HFF-Myc (cell line): ENCODE measurements at places on chromosomes 5 and 9.

GRCh38 chr9:14440062-14440461 is 126.1 kb upstream of the NFIB start:
- DNase-seq, result no peak

GRCh38 chr9:120894321-120895148 is 17.5 kb upstream of the PHF19 start:
- no peak for DNase-seq

DNA sequence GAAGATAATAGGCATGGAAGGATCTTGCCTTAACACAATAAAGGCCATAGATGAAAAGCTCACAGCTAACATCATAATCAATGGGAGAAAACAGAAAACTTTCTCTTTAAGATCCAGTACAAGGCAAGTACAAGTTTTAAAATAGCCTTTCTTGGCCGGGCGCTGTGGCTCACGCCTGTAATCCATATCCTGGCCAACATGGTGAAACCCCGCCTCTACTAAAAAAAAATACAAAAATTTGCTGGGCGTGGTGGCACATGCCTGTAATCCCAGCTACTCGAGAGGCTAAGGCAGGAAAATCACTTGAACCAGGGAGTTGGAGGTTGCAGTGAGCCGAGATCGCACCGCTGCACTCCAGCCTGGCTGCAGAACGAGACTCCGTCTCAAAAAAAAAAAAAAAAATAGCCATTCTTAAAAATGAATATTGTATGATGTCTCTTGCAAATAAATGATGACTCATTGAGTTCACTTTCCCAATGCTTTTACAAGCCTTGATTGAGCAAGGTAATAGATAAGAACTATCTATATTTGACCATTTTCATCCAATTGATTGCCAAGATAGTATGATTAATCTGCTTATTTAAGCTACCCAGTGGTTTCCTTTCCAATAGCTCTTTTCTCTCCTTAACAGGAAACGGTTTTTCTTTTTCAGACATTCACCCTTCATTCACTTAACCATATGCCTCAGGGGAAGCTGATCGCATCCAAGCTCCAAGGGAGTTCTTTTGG is 15.8 kb downstream of the CCDC152 start:
- DNase-seq, result no peak

DNA sequence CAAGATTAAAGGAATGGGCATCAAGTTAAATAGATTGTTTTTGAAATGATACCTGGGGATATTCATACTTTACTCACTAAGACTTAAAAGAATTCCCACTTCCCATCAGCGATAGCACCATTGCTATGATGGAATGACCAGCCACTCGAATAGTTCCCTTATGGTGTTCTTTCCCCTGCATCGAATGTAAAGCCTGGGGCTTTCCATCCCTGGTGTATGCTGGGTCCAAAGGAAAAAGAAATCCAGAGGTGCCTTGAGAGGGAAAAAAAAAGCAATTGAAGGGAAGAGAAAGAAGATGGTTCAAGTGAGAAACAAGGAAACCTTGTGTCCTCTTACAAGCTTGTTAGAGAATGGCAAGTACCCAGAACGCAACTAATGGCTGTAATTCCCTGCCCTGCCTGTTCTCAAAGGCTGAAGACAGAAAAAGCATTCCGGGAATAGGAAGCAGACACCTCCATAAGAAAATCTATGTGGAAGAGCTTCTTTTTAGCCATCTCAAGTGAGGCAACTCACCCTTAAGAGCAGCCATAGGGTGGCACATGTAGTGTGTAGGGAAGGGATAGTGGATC is 351.1 kb upstream of the DAB2 start:
- no peak for DNase-seq

GRCh38 chr9:8329561-8330283 is 530.1 kb upstream of the DMAC1 start:
- no peak for DNase-seq

- DNase-seq, result no peak
Observed at GRCh38 chr9:120175031-120175430, 404.9 kb downstream of the CDK5RAP2 start.

GRCh38 chr9:131722255-131722654 is 17.6 kb downstream of the RAPGEF1 start:
- DNase-seq, result no peak

- DNase-seq, result no peak
Observed at GRCh38 chr9:107665057-107665456, 175.5 kb upstream of the KLF4 start.

DNA sequence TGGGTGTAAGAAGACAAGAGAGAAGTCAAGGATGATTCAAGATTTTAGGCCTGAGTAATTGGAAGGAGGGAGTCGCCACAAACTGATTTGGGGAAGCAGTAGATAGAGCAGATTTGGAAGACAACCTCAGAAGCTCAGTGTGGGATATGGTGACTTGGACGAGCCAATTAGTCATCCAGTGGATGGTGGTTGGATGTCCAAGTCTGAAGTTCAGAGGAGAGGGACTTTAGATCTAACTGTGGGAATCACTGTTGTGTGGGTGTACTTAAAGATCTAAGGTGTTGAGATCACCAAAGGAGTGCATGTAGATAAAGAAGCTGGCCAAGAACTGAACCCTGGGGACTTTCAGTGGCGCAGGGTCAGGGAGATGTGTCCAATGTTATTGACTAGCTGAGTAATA is 2.2 kb downstream of the IDNK start:
- no peak for DNase-seq

DNA sequence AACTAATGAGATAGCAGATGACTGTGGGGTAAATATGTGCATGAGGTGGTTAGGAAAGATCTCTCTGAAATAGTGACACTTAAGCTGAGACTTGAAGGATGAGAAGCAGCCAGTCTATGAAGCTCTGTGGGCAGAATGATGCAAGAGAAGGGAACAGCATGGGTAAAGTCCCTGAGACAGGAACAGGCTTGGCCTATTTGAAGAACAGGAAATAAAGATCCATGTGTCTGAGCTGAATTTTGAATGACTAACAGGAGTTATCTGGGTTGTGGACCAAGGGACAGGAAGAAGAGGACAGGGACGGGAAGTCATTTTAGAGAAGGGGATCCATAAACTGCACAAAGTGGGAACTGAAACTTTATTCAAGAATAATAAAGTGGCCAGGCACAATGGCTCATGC is 25.6 kb upstream of the HMGCS1 start:
- no peak for DNase-seq

GRCh38 chr9:33029231-33029786 is 4.2 kb downstream of the DNAJA1 start:
- no peak for DNase-seq

- no peak for DNase-seq
Observed at GRCh38 chr9:10774051-10774450, 161.2 kb upstream of the PTPRD start.

DNA sequence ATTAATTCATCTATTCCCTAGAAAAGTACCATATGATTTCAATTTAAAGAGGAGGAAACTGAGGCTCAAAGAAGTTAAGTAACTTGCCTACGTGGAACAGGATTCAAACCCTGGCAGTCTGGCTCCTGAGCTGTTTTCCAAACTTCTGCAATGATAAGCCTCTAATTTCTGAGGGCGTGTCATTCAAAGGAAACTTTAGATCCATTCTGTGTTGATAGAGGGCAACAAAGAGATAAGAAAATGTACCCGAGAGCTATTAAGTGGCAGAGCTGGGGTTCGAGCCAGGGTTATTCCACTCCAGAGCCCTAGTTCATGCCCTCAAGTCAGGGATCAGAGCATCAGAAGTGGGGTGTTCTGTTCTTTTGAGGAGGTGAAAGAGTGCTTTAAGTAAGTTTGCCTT is 131.4 kb downstream of the ARL15 start:
- DNase-seq, result no peak

DNA sequence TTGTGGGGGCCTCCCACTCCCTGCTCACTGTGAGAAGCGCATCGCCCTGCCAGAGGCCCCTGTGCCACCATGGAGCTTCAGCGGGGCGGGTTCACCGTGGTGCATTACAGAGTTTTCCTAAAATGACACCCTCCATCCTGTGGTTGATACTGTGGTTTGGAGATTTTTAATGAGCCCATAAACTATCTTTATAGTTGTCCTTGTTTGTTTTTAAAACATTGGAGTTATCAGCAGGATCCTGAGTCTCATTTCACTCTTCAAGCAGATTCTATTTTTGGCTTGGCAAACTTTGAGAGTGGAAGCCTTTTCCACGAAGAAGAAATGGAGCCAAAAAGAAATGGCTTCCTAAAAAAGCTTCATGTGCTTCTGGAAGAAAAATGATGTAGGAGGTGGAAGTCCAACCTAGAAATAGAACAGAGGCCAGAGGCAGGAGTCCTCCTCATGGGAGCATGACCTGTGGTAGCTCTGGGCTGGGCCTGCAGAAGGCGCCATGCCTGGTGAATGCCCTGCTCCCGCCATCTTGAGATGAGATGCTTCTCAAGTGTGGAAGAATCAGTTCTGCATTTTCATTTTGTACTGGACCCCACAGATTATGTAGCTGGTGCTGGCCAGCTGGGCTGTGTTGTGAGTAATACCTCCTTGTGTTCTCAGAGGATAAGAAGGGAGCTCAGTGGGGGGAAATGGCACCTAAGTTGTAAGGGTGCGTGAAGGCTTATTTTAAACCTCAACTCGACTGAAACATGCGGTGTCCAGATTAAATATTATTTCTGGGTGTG is 79.0 kb upstream of the RAI14 start:
- no peak for DNase-seq

- no peak for DNase-seq
Observed at GRCh38 chr5:98750693-98751092, 22.8 kb upstream of the RGMB start.

DNA sequence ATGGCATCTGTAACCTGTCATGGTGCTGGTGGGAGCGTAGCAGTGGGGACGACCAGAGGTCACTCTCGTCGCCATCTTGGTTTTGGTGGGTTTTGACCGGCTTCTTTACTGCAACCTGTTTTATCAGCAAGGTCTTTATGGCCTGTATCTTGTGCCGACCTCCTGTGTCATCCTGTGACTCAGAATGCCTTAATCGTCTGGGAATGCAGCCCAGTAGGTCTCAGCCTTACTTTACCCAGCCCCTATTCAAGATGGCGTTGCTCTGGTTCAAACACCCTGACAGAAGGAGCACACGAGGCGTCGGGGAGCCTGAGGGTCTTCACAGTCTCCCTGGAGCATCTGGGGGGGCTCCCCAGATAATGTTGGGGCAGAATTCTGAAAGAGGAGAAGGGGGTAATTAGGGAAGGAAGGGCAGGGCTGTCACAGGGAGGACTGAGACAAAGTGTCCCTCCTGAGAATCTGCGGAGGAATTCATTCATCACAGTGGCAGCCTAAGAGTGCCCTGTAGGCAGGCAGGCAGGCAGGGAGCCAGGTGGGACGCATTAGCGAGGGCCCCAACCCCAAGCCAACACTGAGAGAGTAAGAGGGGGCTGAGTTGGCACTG is 21.3 kb upstream of the NCS1 start:
- no peak for DNase-seq

GRCh38 chr5:174642816-174643405 is 81.5 kb upstream of the MSX2 start:
- no peak for DNase-seq

GRCh38 chr9:68462105-68462775 is 78.4 kb downstream of the TMEM252 start:
- no peak for DNase-seq

DNA sequence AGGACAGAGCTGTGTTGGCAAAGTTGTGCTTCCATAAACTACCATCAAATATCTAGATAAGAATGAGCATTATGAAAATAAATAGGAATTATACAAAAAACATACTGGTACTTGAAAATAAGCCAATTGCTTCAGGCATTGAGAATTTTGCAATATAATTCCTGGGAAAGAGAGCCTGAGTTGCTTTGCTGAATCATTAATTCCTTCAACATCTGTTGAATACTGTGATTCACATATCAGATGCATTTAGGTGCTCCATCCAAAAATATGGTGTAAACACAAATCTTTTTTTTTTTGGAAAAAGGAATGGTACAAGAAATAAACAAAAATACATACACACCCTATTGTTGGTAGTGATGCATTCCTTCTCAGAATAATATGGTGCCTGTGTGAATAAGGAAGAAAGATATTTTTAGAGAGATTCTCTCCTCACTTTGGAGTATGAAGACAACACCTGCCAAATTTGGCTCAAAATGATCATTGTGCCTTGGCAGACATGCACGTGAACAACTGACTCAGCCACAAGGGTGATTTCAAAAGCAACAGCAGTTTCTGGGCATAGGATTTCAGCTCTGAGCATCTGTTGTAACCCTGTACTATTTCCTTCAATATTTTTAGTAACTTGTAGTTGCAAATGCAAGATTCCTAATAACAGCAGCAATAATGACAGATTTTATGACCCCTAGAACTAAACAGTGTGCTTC is 96.7 kb downstream of the CAVIN4 start:
- DNase-seq, result no peak

DNA sequence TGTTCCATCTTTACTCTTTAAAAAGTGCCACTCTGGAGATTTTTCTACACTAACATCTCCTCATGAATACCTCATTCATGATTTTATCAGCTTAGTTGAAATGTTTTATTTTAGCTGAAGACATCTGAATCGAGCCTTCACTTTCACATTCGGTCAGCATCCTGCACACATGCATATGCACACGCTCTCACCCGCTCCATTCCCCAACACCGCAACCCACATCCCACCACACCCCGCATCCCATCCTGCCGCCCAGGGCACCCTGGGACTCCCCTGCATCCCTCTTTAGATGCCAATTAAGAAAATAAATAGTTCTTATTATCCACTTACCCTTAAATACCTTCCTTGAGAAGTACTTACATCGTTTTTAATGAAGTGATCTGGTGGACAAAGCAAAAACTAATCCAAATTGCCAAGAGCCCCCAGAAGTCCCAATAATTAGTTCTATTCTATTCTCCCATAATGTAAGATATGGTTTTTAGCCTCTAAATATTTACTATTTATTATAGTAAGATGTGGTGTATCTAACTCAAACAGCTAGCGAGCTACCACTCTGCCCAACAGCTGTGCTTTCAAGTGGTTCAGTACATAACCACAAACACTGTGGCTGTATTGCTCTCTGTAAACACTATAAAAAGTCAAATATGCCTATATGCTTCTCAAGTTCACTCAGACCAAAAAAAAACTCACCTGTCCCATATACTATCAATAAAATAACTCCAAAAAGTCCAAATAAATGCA is 38.2 kb downstream of the GZMK start:
- DNase-seq, result no peak

DNA sequence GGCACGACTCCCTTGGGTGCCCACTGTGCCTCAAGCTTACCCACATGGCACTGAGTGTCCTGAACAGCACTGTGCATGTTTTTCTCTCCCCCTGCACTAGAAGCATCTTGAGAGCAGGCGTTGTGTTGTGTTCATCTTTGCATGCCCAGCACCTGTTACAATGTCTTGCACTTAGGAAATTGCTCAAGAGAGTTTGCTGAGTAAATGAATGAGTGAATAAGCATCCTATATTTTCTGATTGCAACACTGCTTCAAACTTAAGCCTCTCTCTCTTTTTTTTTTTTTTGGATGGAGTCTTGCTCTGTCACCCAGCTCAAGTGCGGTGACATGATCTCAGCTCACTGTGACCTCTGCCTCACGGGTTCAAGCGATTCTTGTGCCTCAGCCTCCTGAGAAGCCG is 94.5 kb downstream of the LMNB1 start:
- no peak for DNase-seq

- no peak for DNase-seq
Observed at GRCh38 chr9:84992381-84992780, 322.9 kb downstream of the NTRK2 start.
